Epithelial cell of esophagus (primary cell): ENCODE measurements at places on chromosomes 7 and 10.

DNA sequence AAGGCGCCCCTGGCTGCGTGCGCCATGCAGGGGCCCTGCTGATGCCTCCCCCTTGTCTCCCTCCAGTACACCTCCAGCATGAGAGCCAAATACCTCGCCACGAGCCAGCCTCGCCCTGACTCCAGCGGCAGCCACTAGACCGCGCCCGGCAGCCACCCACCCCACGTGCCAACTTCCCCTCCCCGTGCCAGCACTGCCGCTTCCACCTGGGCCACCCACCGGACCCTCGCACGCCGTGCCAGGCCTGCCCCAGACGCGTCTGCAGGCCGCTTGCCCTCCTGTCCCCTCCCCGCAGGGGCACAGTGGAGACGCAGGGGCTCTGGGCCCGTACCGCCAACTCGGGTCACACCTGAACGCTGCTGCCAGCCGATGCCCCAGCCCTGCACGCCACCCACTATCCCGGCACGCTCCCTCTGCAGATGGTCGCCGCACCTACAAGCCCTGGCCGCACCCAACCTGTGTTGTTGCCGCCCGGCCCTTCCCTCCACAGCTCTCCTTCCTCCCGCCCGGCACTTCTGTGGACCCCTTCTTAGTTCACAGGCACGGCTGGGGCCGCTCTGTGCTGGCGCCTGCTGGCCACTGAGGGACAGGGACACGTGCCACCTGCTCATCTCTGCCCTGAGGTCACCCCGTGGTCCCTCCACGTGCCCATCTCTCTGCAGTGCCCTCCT, 26.3 kb upstream of the AMZ1 start:
- no peak for DNase-seq

GRCh38 chr10:23200997-23201652, 9.0 kb downstream of the PTF1A start:
- DNase-seq, result no peak

- DNase-seq, result peak; percentile 30
Measured at GRCh38 chr7:121546632-121547543, 150.8 kb upstream of the FAM3C start.

- DNase-seq, result no peak
Measured at GRCh38 chr10:101646364-101646763, 48.6 kb downstream of the FBXW4 start.

DNA sequence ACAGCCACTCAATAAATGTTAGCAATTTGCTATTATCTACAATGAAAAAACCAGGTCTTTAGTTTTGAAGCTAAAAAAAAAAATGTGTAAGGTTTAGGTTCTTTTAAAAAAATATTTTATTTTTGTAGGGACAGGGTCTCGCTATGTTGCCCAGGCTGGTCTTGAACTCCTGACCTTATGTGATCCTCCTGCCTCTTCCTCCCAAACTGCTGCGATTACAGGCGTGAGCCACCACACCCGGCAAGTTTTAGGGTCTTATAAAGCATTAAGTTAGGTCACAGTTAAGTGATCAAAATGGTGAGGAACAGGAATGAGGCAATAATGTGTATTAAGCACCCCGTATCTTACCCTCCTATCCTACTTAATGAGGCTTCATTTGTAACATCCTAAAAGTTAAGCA, 774 bp downstream of the SEM1 start:
- no peak for DNase-seq
